Activated T-cell treated with anti-CD3 and anti-CD28 coated beads, Interleukin-2, amount 50 U/mL, for 72 hours (primary cell): ENCODE measurements at places on chromosomes 1 and 21. TPM values are rescaled to one million over a fixed set of nuclear protein-coding genes. Genes with fewer than 3 reads are reported as not detected.

The KAZN gene
- total RNA-seq = 0.46 TPM

The TCEA3 gene
- total RNA-seq = 4.7 TPM

The OR10J1 gene
- not detected for total RNA-seq

- H3K27me3 ChIP-seq = no peaks in the 10 kb centered on the region
- H3K4me3 ChIP-seq = peak overlapping the region; percentile 68
- peak overlapping the region; percentile 1 for H3K27ac ChIP-seq
- H3K4me1 ChIP-seq = peaks cover 9% of the 10 kb centered on the region
These were observed 126.9 kb downstream of the RNF220 start for GRCh38 chr1:44531785-44532566.

DNA sequence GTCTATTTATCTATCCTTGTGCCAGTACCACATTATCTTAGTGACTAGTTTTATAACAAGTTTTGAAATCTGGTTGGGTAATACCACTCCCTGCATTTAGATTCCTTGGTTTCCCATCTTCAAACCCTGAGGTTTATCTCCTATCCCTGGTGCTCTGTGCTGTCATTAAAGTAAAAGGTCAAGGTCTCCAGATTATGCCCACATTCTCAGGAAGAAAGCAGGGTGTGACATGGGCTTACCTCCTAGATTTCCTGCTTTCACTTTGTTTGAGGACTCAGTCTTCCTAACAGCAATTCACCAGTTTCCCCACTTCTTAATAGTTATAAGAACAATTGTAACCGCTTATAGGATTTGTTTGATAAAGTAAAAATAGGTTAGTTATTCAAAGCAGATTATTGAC lies 86.0 kb downstream of the CACHD1 start:
- H3K4me3 ChIP-seq = no peak overlapping the region
- H3K27me3 ChIP-seq = no peaks in the 10 kb centered on the region
- peaks cover 18% of the 10 kb centered on the region for H3K4me1 ChIP-seq
- H3K36me3 ChIP-seq = peaks cover 3% of the 10 kb centered on the region
- no peak overlapping the region for H3K27ac ChIP-seq

- no peaks in the 10 kb centered on the region for H3K27me3 ChIP-seq
- no peak overlapping the region for H3K27ac ChIP-seq
- H3K36me3 ChIP-seq = peaks cover 1% of the 10 kb centered on the region
- H3K4me1 ChIP-seq = no peaks in the 10 kb centered on the region
These were observed 1010.3 kb downstream of the KCNT2 start for GRCh38 chr1:195597891-195598290.

GRCh38 chr1:82152356-82153271 lies 351.9 kb downstream of the ADGRL2 start:
- H3K36me3 ChIP-seq = no peaks in the 10 kb centered on the region
- peaks cover 10% of the 10 kb centered on the region for H3K4me1 ChIP-seq
- H3K27ac ChIP-seq = no peak overlapping the region
